ENCODE measurements at places on chromosomes 3 and 15.

- no peak for DNase-seq
These were observed 28.0 kb upstream of the TMOD3 start for GRCh38 chr15:51801391-51801835.

DNA sequence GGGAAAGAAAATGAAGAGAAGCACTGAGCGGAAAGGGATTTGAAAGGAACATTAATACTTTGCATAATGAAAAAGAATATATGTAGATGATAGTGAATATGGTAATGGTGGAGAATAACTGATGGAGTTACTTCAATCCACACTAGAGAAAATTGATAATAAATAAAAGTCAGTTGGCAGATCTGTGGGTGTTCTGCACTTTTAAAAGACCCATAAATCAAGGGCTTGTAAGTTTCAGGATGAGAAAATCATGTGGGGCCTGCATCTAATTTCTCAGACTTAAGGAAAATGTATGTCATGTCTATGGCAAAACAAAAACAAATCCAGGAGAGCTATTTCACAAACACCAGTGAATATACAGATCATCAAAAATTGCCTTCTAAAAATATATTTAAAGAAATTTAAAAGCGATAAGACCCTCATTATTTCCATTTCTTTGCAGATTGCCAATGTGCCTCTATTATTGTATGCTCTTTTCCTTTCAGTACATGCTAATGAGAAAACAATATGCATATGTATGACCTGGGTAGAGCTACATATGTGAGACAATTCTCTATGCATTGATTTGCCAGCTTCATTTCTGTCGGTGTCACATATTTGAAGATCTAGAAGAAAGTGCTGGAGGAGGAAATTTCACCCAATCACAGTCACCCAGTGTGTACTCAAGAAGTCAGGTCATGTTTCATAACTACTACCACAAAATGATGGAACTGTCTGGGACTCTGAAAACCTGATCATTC, 269.9 kb upstream of the PDZRN3 start:
- DNase-seq: no peak

DNA sequence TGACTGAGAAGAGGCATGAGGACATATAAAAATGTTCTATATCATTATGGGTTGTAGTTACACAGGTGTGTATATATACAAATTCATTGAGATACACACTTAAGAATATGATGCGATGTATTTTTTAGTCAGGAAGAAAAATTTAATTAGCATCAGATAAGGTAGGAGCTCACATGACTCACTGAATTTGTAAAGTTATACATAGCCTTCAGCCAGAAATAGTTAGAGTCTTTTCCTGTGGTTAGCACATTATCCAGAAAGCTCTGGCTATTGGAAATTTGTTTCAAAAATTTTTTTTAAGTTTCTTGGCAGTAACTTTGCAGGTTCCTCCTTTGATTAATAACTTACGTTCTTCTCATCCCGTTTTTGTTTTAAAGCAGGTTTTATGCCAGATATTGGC, 88.6 kb downstream of the STT3B start:
- DNase-seq: no peak

- DNase-seq: no peak
These were observed 72.8 kb downstream of the PPM1L start for GRCh38 chr3:160828880-160829279.

GRCh38 chr3:10157031-10157430, 7.7 kb upstream of the IRAK2 start:
- no peak for DNase-seq

GRCh38 chr3:194067949-194068362, 68.0 kb upstream of the HES1 start:
- no peak for DNase-seq

- DNase-seq: no peak
These were observed 993 bp downstream of the STXBP5L start for GRCh38 chr3:120908795-120909601.

DNA sequence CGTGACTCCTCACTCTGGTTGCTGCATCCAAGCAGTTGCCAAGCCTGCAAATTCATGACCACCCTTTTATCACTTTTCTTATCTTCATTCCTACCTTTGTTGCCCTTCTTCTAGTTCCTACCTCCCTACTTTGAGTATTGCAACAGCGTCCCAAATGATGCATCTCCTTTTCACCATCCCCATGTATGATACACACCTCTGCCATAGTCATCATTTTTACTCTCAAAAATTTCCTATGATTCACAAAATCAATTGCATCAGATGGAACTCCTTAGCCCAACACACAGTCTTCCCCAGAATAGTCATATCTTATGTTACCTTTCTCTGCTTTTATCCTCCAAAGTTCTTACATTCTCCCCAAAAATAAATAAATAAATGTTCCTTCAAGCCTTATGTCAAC, 262.6 kb downstream of the TBL1XR1 start:
- DNase-seq: no peak

DNA sequence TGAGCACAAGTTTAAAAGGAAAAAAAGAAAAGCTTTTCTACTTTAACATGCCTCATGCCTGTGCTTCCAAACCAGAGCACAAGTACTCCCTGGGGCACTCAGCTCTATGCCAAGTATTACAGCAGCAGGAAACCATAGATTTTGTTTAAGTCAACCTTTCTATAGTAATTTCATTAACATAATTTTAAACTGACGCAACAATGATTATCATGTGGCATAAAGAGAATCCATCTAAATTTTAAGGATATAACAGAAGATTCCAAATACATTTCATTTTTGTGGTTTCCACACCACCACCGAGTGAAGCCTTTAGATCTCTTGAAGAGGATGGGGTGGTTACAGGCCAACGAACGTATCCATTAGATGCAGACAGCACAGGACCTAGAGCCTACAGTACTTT, 112.1 kb downstream of the TNIK start:
- DNase-seq: no peak

DNA sequence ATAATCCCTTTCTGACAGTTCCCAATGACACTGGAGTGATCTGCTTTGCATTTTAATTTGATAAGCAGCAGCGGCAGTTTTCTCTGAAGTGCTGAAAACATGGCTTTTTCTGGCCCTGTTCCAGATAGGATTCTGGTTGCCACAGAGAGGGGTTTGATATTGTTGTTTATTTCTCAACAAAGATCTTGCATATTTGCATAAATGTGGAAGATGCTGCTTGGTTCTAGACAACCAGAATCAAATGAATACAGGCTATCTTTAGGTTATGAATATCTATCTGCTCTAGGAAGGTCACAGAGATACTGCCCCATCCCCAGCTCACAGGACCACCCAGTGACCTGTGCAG, 137.1 kb downstream of the ZNF609 start:
- no peak for DNase-seq

- DNase-seq: no peak
These were observed 47.5 kb upstream of the TRIM42 start for GRCh38 chr3:140630366-140630765.

- no peak for DNase-seq
These were observed 683.0 kb downstream of the TBL1XR1 start for GRCh38 chr3:176514297-176514696.

- no peak for DNase-seq
These were observed at the start of gene LSAMP for GRCh38 chr3:116445311-116445841. Gene LSAMP (minus strand): TSS chr3:116445487.

DNA sequence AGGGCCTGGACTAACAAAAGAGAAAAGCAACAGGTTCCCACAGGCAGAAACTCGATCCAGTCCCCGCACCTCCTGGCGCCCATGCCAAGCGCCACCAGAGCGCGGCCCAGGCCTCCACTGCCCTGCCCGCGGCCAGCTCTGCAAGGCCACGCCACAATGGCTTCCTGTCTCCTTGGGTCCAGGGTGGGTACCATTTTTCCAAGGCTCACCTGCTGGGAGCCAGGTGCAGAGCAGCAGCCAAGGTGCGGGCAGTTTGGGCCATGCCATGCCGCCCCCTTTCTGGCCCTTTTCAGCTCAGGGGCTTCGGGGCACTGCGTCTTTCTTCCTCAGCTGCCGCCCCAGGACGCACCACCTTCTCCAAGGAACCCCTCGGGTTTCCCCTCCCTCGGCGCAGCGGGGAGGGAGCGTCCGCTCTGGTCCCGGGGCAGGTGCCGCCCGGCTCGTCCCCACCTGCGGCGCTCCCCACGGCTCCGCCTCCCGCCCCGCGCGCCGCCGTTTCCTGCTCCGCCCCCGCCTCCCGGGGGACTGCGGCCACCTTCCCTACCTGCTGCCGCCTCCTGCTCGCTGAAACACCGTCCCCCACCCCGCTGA, at the start of gene ILDR1:
ILDR1 (minus strand) TSS at position 437 of the 591 bp plus-strand sequence; CDS start at position 267, 170 bp downstream.
- DNase-seq: no peak

DNA sequence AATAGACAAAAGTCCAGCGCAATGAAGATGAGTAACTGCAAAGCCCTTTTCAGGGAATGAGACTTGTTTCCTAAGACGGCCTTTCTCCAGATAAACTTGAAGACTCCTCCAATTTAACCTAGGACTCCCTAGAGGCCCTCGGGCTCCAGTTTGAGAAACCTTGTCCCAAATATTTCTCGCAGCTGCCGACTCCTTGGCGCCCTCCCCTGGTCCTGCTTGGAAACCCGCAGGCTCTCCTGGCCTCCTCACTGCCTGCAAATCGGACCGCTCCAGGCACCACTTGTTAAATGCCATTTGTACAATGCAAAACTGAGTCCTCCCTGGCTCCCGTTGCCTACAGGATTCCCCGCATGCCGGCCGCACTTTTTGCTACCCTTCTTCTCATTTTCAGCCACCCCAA, 36.8 kb downstream of the MUC4 start:
- DNase-seq: no peak

DNA sequence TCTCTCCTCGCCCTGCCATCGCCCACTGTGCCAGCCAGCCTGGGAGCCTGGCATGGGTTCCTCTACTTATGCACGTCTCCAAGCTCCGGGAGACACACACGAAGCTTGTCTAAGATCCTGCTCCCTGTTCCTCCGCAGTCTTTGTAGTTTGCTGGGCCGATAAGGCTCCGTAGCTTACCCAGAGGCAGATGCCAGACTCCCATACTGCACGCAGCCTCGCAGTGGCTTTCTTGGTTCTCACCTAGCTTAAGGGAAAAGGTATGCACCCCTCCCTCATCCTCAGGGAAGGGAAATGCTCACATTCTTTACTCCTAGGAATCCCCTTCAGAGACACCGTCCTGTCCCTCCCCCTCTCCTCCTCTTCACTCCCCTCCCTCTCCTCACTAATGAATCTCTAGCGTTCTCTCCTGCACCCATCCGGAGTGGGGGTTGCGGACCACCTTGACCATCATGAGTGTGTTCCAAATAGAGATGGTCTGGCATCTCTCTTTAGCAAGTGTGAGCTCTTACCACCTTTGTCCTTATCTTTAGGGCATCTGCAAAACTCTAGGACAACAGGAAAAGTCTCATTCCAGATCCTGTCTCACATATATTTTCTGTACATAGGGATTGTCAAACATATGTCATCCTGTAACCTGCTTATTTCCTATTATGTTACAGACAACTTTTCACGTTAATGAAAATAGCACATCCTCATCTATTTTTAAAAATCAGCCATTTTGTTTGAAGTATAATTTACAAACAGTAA, 56.5 kb downstream of the TMEM266 start:
- no peak for DNase-seq

- DNase-seq: no peak
These were observed 25.6 kb upstream of the RHO start for GRCh38 chr3:129502641-129503408.

DNA sequence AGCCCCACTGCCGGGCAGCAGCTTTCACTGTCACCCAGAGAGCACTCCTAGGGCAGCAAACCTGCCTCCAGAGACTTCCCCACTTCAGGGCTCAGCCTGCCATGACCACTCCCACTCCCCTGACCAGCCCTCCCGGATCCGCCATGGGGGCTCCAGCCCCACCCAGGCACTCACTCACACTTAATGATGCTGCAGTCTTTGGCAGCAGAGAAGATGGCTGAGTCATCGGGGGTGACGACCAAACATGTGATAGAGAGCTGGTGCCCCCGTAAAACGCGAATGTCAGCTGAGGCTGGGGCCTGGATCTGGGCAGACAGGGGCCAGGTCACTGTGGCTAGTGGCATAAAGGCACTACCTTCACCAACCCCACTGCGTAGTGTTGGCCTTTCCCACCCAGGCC, 4.7 kb downstream of the RRP9 start:
- DNase-seq: no peak

DNA sequence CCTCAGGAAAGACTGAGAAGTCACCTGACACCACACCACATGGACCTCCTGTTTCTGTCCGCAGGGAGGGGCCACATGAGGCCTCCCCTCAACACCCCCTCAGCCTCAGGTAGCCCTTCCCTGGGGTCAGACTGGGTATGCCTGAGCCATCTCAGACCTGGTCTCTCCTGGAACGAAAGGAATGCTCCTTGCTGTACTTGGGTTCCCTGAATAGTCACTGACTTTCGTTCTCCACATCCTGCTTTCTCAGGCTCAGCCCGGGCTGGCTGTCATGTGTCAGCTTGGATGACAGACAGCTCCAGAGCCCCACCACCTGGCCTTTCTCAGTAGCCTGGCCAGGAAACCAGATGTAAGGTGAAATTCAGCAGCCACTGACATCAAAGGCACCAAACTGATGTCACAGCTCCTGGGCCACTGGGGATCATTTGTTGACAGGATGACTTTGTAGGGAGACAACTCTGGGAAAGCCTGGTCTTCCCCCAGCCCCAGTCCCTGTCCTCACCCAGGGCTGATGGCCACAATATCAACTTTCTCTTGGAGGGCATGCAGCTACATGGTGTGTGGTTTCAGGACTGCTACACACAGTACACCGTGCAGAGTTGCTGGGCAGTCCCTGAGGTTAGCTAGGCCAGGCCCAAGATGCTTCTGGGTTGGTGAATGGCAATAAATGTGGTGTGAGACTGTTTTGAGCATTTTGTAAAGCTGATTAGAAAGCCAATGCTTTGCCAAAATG, 141.4 kb upstream of the MRPS22 start:
- DNase-seq: no peak

Measured in T-helper 2 cell (primary cell).